ENCODE measurements at places on chromosomes 16 and 17. TPM values are rescaled to one million over a fixed set of nuclear protein-coding genes. Genes with fewer than 3 reads are reported as not detected.

GRCh38 chr17:78134899-78135385 is 4.4 kb downstream of the TMC8 start:
- no peak for DNase-seq

- DNase-seq, result no peak
Measured at GRCh38 chr17:40058865-40059264, 3.9 kb upstream of the THRA start.

IRX3 gene
- total RNA-seq, result 5.6 TPM

RRAD gene
- 86.7 TPM for total RNA-seq

GRCh38 chr16:8763899-8764298 is 33.5 kb downstream of the TMEM186 start:
- no peak for DNase-seq
